HS-27A (cell line): ENCODE measurements at places on chromosomes 2 and 18.

DNA sequence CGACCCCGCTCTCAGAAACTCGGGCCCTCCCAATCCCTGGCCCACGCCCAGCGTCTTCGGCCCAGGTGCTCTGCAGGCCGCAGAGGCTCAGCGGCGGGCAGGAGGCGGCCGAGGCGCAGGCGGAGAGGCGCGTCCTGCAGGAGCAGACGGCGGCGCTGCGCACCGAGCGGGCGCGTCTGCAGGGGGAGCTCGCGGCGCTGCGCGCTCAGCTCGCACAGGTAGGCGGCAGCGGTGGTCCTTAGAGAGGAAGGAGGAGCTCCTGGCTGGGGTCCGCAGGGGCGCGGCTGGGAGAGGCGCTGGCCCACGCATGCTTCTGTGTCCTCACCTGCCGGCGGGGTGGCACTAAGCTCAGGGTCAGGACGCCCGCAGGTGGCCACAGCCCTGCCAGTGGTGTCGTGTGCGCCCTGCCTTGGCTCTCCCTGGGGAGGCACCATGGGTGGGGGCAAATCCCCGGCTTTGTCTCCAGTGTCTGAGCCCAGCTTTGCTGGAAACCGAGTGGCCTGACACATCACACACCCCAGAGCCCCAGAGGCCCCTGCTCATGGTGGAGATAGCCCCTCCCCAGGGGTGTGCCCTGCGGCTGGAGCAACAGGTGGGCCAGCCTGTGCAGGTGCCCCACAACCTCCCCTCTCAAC is 14.9 kb upstream of the SNED1 start:
- no peak for DNase-seq

GRCh38 chr2:223501641-223502040 is 100.5 kb downstream of the SCG2 start:
- no peak for DNase-seq

- peak; percentile 9 for DNase-seq
Measured at GRCh38 chr2:55231546-55232083, 478 bp downstream of the CLHC1 start.

DNA sequence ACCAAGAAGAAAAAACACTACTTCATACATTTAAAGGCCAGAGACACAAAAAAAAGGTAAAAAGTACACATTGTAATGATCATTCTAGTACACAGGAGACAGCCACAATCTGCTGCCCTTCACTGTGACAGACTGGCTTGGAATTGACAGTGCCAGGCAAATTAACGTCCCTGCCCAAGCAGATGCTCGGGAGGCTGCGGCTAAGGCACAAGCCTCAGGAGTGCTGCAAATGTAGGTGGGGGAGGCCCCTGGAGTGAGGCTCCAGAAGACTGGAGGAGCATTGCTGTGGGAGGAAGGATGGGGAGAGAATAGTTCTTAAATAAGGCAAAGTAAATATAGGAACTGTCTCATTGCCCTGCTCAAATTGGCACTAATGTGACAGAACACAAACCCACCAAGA is 18.6 kb downstream of the ERCC3 start:
- no peak for DNase-seq
